ENCODE measurements at places on chromosomes 4 and X.

DNA sequence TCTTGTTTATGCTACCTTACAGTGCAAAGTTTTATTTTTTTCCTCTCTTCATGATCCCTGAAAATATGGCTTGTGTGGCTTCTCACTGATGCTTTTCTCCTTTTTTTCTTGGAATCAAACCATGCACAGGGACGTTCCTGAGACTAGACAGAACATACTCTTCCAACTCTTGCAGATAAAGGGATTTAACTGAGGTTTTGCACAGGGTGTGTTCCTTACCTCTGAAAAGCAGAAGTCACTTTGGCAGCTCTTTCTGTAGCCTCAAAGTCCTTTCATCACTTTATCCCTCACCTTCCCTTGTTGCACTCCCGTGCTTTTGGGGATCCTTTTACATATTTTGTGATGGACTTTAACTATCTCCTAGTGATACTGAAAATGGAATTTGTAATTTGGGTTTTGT lies 300.1 kb downstream of the SPRY1 start:
- DNase-seq: no peak

- DNase-seq: no peak
Observed at GRCh38 chr4:82891707-82892466, 934 bp upstream of the SEC31A start.

GRCh38 chr4:109571494-109571893 lies 11.4 kb downstream of the MCUB start:
- DNase-seq: no peak

DNA sequence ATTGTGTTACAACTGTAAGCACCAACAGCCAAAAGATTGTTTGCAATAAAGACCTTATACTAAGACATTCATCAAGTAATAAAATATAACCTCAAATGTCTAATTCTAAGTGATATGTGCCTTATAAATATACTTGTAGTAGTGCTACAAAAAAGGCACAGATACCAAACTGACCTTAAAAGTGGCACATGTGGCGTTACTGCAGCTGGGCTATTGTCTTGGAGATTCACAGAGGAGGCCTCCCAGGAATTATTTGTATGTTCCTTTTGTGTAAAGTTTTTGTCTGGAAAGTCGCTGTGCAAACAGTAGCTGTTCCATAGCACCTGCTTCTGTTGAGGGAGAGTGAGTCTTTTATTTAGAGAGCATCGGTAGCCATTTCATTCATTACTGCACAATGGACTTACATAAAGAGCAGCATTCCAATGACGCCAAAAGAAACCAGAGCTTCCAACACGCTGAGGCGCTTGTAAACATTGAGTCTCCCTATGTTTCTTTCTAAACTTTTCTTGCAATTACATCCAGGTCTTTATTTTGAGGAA lies 143.7 kb downstream of the RPA4 start:
- DNase-seq: no peak

DNA sequence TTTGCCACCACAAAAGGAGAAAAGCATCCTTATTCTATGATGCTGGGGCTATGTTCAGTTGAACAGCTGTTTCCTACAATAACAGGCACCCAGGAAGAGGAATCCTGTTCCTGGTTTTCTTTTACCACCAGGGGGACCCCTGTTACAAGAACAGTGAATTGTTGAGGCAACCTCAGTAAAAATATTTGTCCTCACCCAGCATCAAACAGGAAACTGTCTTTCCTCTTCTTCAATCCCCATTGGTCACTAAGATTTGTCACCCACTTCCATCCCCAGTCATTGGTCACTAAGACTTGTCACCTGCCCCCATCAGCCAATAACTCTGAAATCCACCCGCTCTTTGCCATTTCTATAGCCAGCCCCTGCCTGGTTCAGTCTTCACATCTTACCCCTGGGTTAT lies 143.5 kb upstream of the GALNT7 start:
- DNase-seq: no peak

DNA sequence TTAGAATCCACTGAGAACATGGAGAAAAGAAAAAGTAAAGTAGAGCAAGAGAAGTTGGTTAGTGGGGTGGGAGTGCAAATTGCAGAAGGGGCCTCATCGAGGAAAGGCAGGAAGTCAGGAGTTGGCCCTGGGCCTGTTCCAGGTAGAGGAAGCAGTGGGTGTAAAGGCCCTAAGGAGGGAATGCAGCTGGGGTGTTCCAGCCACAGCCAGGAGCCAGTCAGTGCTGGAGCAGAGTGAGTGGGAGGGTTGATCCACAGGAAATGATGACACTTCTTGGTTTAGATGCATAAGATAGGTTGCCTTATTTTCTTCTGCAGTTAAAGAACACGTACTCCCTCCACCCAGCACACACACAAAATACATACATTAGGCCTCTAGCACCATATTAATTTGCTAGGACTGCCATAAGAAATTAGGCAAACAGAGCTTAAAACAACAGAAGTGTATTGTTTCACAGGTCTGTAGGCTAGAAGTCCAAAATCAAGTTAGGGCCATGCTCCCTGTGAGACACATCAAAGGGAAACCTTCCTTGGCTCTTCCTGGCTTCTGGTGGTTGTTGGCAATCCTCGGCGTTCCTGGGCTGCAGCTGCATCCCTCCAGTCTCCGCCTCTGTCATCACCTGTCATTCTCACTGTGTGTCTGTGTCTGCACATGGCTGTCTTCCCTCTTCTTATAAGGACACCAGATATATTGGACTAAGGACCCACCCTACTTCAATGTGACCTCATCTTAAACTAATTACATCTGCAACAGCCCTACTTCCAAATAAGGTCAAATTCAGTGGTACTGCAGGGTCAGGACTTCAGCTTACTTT lies 205.9 kb downstream of the AASDH start:
- DNase-seq: peak; percentile 8

- no peak for DNase-seq
Observed at GRCh38 chr4:100504086-100504874, 13.5 kb downstream of the EMCN start.
